ENCODE measurements at places on chromosomes 6 and 20. TPM values are rescaled to one million over a fixed set of nuclear protein-coding genes. Genes with fewer than 3 reads are reported as not detected.

GRCh38 chr20:57266291-57267157, at the start of gene BMP7:
BMP7 (minus strand) TSS chr20:57266641; CDS start chr20:57266122, 519 bp downstream.
- peaks cover 1% of the 10 kb centered on the region for H3K4me1 ChIP-seq
- no peaks in the 10 kb centered on the region for H3K36me3 ChIP-seq
- H3K4me3 ChIP-seq, result no peak within 1 kb of the TSS
- DNase-seq, result no peak
- H3K27ac ChIP-seq, result no peak within 1 kb of the TSS

- peaks cover 9% of the 10 kb centered on the region for H3K36me3 ChIP-seq
- DNase-seq, result no peak
- no peaks in the 10 kb centered on the region for H3K27me3 ChIP-seq
- H3K4me3 ChIP-seq, result no peak overlapping the region
- H3K4me1 ChIP-seq, result peaks cover 18% of the 10 kb centered on the region
- H3K27ac ChIP-seq, result no peak overlapping the region
Observed at GRCh38 chr6:136740050-136740974, 52.0 kb downstream of the MAP3K5 start.

GRCh38 chr6:30378290-30378937, 33.5 kb downstream of the RPP21 start:
- no peaks in the 10 kb centered on the region for H3K4me1 ChIP-seq
- DNase-seq, result no peak
- H3K4me3 ChIP-seq, result no peak overlapping the region
- no peak overlapping the region for H3K27ac ChIP-seq

Gene TRERF1
- total RNA-seq, result 18.2 TPM

Gene TUBB2B
- not detected for total RNA-seq

All from activated CD4-positive, alpha-beta memory T cell treated with anti-CD3 and anti-CD28 coated beads, Interleukin-2, amount 10 ng/mL, durations not matched to agents 7 days and 5 days (primary cell).